Mucosa of gallbladder (tissue), 1 donor: ENCODE measurements at places on chromosomes 7 and 10.

GRCh38 chr10:1654247-1654646, 83.1 kb downstream of the ADARB2 start:
- DNase-seq = no peak

DNA sequence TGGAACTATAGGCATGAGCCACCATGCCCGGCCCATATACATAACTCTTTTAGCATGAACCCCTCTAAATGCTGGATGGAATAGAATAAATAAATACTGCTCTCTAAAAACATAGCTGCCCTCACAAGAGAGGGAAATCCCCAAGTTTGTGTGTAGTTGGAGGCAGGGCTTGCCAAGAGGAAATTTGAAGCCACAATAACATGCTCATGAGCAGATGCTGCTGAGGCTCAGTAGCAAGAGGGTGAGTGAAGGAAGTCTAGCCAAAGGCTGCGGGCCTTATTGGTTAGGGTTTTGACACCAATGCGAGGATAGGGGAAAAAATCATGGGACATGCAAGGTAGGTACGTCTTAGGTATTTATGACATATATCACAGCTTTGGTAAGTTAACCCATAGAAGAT, 17.3 kb downstream of the TPK1 start:
- no peak for DNase-seq

DNA sequence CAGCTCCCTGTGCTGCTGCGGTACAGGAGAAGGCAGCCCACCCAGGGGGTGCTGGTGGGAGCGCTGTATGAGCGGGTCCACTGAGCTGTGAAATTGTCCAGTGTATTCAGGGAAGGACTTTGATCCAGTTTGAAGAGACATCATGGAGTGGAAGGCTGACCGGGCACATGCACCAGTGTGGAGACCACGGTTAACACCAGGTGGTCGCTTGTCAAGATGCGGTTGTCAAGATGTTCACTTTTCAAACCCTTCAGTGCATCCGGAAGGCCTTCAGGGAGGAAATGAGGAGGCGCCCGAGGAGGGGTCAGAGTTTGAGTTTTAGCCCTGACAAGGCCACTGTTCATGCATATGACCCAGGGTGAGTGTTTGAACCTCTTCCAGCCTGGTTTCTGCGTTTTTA, 6.1 kb downstream of the DOCK1 start:
- DNase-seq = no peak

- no peak for DNase-seq
Measured at GRCh38 chr7:90723866-90724265, 127.7 kb downstream of the CDK14 start.

GRCh38 chr10:47092831-47093230, 181.6 kb downstream of the PTPN20 start:
- DNase-seq = no peak

DNA sequence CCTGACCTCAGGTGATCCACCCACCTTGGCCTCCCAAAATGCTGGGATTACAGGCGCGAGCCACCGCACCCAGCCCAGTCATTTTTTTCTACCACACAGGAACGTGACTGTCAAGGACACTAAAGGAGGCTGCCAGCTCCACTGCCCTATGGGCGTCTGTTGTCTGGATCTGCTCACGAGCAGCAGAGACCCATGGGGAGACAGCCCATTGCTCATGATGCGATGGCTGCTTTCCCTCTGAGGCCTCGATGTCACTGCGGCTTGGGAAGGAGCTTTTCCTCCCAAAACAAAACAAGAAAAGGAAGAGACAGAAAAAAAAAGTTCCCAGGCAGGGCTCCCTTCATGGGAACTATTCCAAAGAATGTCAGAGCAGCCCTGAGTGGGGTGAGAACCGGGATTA, 70.5 kb downstream of the DENND2A start:
- no peak for DNase-seq

- DNase-seq = no peak
Measured at GRCh38 chr10:89981891-89982290, 280.5 kb downstream of the KIF20B start.

GRCh38 chr7:27161721-27162560, 3.4 kb downstream of the HOXA9 start:
- no peak for DNase-seq

GRCh38 chr10:119896061-119896655, 3.6 kb downstream of the SEC23IP start:
- peak; percentile 52 for DNase-seq

- no peak for DNase-seq
Measured at GRCh38 chr7:22545529-22545928, 45.5 kb upstream of the STEAP1B start.

- no peak for DNase-seq
Measured at GRCh38 chr7:12239806-12240205, 28.7 kb downstream of the TMEM106B start.

DNA sequence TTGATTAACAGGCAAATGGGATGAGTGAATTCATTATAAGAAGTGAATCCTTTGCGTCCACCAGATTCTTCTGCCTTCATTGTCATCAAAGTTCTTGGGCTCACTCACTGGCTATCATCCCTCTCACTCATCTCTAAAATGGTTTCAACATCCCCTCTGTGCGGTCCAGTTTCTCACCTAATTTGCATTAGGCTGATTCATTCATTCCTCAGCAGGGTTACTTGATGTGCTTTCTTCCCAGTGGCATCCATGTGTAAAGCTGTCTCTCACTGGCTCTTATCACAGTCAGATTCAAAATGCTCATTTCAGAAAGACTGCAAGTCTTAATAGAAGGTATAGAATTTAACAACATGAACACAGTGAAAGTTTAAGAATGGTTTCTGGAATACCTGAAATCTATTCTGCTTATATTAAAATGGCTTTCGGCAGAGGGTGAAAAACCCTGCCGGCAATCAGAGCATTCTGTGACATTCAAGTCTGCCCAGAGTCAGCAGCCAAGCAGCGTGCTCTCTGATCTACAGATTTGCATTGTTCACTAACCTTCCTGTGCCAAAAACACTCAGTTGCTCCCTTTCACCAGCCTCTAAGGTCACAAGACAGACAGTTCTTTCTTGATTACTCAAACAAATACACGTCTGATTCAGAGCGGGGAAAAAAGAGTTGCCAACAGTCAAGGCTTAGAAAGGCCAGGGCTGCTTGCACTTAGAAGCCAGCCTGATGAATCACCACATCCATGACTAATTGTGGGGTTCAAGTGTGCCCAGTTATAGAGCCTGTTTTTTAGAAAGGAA, 106.7 kb downstream of the TES start:
- peak; percentile 57 for DNase-seq

GRCh38 chr10:513393-513792, 176.1 kb downstream of the DIP2C start:
- DNase-seq = no peak

DNA sequence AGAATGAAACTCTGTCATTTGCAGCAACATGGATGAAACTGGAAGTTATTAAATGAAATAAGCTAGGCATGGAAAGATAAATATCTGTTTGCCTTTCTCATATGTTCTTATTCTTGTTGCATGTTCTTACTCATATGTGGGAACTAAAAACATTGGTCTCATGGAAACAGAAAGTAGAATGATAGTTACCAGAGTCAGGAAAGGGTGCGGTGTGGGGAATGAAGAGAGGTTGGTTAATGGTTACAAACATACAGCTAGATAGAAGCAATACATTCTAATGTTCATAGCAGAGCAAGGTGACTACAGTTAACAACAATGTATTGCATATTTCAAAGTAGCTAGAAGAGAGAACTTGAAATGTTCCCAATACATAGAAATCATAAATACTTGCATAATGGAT, 105.1 kb downstream of the FAM107B start:
- no peak for DNase-seq

DNA sequence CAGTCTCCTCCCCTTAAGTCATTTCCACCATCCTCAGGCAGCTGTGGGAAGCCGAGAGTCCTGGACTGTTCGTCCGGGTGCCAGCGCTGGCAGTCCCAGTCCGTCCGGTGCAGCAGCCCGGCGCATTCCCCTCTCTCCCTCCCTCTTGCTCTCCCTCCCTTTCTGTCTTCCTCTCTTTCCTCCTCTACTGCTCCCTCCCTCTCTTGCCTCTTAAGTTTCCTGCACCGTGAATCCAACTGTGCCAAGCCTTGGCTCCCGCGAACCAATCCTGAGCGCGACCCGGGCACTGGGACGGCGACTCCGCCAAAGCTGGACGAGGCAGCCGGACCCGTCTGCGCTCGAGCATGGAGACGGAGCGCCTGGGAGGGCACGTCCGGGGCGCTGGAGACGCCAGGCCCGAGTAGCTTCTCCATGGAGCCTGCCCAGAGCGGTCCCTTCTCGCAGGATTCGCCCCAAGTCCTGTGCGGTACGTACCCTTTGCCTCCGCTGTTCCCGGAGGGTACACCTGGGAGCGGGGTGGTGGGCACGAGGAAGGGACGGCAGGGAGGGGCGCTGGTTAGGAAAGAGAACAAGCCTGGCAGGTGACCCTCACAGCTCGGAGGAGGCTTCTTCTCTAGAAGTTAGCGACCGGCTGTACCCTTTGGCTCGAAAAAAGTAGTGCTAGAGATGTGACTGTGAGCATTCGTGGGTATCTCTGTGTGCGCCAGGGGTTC, 1.0 kb downstream of the NXPH1 start:
- no peak for DNase-seq

DNA sequence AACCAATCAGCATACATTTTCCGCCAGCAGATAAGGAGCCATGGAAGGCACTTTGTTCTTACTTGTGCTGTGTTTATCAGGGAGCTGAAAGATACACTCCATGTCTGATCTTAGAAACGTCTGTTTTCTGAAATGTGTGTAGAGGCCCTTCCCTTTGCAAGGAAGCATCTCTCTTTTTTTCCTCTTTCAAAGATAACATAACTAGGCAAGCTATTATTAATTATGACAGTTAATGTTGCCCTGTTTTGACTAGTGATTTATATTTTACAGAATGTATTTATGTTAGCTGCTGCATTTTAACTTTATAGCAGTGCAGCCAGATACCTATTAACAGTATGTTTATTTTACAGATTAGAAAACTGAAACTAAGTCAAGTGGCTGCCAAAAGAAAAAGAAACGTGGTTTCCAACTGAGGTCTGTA, 683.2 kb upstream of the IGFBP3 start:
- no peak for DNase-seq

- DNase-seq = no peak
Measured at GRCh38 chr7:79868010-79868409, 266.6 kb upstream of the GNAI1 start.

DNA sequence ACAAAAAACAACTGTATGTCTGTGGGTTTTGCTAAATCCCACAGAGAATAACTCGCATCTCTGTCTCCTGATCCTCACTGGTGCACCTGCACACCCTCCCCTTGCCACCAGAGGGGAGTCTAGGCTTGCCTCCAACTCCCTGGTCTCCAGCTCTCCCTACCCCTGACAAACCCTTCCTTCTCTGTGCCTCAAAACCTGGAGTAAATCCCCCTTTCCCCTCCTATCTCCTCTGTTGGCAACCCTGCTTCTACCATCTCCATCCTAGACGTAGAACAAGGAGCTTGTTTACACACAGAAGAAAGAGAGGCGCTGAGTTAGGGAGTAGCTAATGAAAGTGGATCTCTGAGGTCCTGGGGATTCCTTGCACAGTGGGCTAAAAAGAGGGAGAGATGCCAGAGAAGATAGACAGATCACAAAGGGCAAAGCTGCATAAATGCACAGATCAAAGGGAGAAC, 6.0 kb downstream of the MBLAC1 start:
- peak; percentile 68 for DNase-seq

GRCh38 chr7:131109759-131110296, 217.8 kb upstream of the MKLN1 start:
- DNase-seq = peak; percentile 58

GRCh38 chr10:95579292-95579691, 18.1 kb upstream of the SORBS1 start:
- DNase-seq = no peak

DNA sequence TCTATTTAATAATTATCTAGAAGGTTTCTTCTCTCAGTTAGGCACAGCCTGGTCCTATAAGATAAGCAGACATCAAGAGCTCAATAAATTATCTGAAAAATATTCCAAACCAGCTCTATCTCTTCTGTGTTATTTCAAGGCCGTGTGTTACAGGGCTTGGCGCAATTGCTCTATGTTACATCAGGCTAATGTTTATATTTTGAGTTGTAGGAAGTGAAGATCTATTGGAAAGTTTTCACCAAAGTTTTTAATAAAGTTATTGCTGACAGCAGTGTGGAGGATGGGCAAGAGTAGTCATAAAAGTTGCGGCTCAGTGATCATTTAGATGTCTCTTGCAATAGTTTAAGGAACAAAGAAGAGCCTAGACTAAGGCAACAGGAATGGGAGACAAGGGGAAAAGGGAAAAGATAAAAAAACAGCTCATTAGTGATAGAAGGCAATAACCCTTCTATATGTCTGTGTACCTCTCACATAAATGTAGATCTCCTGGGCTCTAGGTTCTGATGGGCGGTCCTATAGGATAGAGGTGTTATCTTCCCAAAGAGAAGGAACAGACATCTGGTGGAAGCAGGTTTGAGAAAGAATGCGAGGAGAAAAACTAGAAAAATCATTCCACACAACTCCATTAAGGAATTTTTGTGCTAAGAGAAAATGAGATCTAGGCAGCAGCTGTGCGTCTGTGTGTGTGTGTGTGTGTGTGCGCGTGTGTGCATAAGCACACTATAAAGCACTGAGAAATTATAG, 5.9 kb upstream of the ANKRD7 start:
- no peak for DNase-seq

GRCh38 chr7:115868369-115868768, 162.2 kb downstream of the TFEC start:
- no peak for DNase-seq

- no peak for DNase-seq
Measured at GRCh38 chr10:4229106-4229505, 444.1 kb upstream of the KLF6 start.

DNA sequence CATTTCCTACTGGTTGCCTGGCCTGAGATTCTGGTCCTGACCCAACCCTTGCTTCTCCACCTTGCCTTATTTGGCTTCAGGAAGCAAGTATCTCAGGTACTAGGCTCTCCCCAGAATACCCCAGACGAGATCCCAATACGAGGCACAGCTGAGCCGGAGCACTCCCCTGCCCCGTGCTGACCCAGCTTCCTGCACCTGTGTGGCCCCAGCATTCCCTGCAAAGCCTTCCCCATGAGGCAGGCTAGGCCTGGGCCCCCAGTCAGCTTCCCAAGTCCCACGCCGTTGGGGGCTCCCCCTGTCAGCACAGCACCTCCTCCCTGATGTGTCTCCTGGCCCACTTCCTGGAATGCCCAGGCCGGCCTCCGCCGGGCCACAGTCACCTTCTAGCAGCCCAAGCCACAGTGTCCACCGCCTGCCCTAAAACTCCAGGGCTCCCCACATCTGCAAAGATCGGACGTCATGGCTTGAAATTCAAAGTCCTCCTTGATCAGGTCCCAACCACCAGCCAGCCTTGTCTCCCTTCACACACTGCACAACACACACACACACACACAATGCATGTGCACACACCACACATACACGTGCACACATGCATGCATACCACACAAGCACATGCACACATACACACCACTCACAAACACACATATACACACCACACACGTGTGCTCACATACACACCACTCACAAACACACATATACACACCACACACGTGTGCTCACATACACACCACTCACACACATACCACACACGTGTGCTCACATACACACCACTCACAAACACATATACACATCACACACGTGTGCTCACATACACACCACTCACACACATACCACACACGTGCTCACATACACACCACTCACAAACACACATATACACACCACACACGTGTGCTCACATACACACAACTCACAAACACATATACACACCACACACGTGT, 78.9 kb upstream of the FOXK1 start:
- DNase-seq = no peak
